Aorta (tissue), 5 donors: ENCODE measurements at places on chromosomes 4 and X. TPM values are rescaled to one million over a fixed set of nuclear protein-coding genes. Genes with fewer than 3 reads are reported as not detected.

Gene USP17L24
- total RNA-seq: not detected

Gene SMAD1
- 18.1 TPM for total RNA-seq

GRCh38 chrX:98350940-98351339 lies 1467.2 kb downstream of the RPA4 start:
- DNase-seq: no peak

GRCh38 chr4:183618681-183619080 lies 40.3 kb downstream of the RWDD4 start:
- DNase-seq: no peak

- no peak for DNase-seq
Measured at GRCh38 chrX:153445856-153446635, at the start of gene TREX2. Gene TREX2 (minus strand): TSS chrX:153446056. CDS start chrX:153445430, 626 bp downstream.

- no peak for DNase-seq
Measured at GRCh38 chrX:132831336-132831973, 127.0 kb downstream of the HS6ST2 start.

DNA sequence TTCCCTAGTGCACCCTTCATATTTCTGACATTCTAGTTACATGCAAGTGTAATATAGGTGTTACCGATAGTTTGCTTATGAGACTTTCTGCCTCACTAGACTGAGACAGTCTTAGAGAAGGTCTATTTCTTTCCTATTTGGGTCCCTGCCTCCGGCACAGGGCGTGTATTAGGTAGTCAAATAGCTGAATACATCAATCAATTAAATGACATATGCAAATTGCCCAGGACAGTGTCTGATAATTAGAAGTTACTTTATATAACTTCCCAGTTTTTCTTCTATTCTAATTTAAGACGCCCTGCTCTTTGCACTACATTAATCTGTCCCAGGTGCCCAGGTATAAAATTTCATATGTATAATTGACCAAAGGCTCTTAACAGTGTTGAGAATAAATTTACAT lies 264.2 kb downstream of the RAB28 start:
- DNase-seq: no peak

- no peak for DNase-seq
Measured at GRCh38 chr4:185792384-185793115, 19.4 kb downstream of the SORBS2 start.

DNA sequence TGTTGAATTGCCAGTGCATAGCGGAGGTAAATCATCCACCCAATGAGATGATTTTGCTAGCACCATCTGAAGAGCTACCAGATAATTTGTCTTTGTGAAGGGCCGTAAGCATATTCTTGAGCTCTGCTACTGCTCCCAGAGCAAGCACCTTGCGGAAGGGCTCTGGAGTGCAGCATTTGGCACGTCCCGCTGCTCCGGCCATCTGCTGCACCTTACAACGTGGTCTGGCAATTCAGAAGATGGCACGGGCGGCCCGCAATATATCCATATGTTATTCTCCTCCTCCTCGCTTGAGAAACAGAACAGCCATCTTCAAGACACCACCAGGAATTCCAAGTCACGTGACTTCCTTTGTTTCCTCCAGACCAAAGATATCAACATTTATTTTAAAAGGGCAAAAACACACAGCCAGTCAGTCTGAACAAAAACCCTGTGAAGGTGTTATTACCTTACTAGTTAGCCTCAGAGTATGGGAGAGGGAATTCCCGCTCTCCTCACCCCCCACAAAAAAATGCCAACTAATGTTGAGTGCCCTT lies 1095.7 kb upstream of the TENM3 start:
- DNase-seq: no peak
